ENCODE measurements at places on chromosomes 16 and 17. TPM values are rescaled to one million over a fixed set of nuclear protein-coding genes. Genes with fewer than 3 reads are reported as not detected.

Gene LLGL2
- total RNA-seq: 41.8 TPM

Gene CCL14
- total RNA-seq: 168 TPM

Gene CHST5
- not detected for total RNA-seq

Gene WDR81
- 70.4 TPM for total RNA-seq

Gene PITPNM3
- total RNA-seq: 10.4 TPM

Gene ZNF821
- not detected for total RNA-seq

Gene CCDC200
- not detected for total RNA-seq

Gene CDK3
- 2.1 TPM for total RNA-seq

Gene SHISA6
- total RNA-seq: 0.11 TPM

Gene TEKT1
- not detected for total RNA-seq

Gene NPIPB8
- not detected for total RNA-seq

Gene HOXB3
- 19.3 TPM for total RNA-seq

Gene KRTAP4-6
- not detected for total RNA-seq
